Activated CD8-positive, alpha-beta memory T cell treated with anti-CD3 and anti-CD28 coated beads, Interleukin-2, amount 10 ng/mL, durations not matched to agents 7 days and 5 days (primary cell): ENCODE measurements at places on chromosomes 12 and 14. TPM values are rescaled to one million over a fixed set of nuclear protein-coding genes. Genes with fewer than 3 reads are reported as not detected.

Gene SLC8A3
- not detected for total RNA-seq

Gene ALDH2
- 0.73 TPM for total RNA-seq

Gene GYS2
- total RNA-seq = not detected

Gene CD27
- 44.9 TPM for total RNA-seq

Gene GRIP1
- 1.9 TPM for total RNA-seq

Gene GPRC5D
- total RNA-seq = not detected

Gene MUCL1
- total RNA-seq = not detected

- no peak for DNase-seq
These were observed 46.1 kb upstream of the OTOGL start for GRCh38 chr12:80053051-80053790.

GRCh38 chr12:96419576-96420276 lies 19.5 kb upstream of the CDK17 start:
- no peak for DNase-seq

DNA sequence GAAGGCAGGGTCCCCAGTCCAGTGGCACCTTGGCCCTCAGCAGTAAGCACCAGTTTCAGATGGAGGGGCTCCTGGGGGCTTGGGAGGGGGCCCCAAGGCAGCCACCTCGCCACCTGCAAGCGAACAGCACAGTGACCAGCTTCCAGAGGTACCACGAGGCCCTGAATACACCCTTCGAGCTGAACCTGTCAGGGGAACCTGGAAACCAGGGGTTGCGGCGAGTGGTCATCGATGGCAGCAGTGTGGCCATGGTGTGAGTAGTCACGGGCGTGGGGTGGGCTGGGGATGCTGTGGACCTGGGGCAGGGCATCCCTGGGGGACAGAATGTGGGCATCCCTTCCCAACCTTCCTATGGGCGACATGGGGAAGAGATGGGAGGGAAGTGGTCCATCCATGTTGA lies 11.2 kb downstream of the NYNRIN start:
- no peak for DNase-seq

DNA sequence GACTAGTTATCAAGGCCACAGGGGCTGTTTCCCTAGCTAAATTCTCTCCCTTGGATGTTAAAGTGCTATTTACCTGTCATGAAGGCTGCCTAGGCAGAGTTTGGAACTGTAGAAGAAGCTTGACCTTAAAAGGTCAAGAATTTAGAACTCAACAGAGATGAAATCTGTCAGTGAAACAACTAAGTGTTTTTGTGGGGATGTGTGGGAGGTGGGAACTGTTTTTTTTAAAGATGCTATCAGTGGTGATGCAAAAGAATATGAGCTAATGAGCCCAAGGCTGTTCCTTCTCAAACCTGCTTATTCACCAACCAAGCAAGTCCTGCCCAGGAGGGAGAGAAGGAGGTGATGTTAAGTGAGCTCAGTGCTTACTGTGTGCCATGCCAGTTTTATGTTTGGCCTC lies 40.8 kb upstream of the POC1B start:
- DNase-seq = no peak

DNA sequence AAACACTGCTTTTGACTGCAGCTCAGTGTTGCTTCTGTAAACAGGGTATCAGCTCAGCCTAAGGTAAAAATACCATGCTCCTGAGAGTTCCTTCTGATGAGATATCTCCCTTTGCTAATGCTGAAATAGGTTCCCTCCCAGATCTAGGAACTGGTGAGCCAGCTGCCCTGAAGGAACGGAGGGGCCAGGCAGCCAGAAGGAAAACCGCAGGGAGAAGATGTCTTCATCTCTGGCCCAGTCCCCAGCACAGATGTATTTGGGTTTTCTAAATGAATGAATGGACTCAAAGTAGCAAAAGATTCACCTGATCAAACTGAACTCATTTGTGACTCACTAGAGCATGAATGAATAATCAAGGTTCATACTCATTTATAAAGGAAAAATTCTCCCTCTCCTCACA lies 247.8 kb downstream of the MSRB3 start:
- DNase-seq = no peak

DNA sequence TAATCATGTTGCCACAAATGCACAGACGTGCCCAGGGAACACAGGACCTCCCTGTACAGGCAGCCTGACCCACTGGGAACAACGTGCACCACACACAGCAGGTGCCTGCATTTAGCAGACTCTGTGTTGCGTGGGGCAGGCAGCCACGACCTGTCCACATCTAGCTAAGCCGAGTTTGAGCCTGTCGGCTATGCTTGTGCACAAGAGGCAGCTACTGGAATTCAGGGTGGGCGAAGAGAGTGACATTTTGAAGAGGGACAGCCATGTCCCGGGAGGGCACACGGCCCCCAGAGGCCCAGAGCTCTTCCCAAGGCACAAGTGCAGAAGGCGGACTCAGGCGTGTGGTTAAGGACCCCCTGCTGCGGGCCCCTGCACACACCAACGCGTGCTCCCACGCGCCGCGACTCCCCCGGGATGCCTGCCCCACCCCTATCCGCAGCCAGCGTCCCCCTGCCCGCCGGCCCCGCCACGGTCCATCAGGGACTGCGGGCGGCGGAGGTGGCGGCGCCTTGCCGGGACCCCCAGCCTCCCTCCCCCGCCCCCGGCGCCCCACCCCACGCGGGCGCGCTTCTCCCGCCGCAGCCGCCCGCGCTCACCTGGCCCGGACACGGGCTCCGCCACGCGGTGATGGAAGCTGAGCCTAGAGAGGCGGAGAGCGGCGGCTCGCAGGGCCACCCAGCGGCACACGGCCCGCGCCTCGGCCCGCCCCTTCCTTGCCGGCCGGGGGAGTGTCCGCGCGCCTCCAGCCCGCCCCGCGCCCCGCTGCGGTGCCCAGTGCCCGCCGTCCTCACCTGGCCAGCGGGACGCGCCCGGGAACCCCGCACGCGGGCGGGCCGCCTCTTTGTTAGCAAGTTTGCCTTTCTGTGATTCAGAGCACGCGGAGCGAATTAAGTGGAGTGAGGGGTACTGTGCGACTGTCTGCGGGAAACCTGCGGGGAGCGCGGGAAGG lies 125.3 kb upstream of the PRMT8 start:
- no peak for DNase-seq

DNA sequence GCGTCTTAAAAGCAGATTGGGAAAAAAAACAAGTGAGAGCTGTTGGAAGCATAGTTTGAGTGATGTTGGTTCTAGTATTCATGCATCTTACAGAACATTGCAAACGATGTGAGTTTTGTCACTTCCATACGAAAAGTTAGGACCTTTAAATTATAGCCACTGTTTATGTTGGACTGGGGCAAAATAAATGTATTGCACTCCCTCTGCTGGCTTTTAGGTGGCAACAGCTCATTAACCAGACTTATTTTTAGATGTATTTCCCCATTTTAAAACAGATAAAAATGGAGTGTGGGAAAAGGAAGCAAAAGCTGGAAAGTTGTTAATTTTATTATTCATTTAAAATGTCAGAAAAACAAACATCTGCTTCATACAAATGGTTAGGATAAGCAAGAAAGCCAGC lies 111.9 kb downstream of the LGR5 start:
- no peak for DNase-seq

DNA sequence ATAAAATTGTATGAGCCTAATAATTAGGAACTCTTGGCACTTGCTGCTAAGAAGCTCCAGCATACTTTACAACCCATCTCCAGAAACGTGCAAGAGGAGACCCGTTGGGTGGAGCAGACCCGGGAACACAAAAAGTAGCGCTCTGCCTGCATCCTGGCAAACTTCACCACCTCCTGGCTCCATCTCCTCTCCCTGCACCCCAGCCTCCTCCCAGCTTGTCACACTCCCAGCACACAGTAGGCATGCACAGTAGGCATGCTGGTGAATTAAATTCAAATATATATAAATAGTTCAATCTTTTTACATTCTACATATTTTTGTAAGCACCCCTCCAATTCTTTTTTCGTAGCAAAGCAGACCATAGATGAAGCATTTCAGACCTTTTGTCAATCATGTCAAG lies 1.2 kb downstream of the VSIG10 start:
- no peak for DNase-seq

DNA sequence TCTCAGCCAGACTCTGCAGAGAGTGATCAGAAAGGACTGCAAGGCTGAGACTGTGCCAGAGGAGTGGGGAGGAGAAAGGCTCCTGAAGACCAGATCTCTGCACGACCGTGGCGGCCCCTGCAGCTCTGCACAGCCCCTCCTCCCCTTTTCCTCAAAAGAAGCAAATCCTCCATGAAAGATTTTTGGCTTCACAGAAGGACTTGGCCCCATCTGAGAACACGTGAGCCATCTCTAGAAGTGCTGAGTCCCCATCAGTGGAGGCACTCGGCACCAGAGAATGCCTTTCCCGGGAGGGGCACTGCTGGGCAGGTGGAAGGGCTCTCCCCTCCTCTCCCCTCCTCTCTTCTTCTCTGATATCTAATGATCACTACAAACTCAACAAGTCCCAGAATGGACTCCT lies 6.8 kb downstream of the FIGNL2 start:
- no peak for DNase-seq

- no peak for DNase-seq
These were observed 65.1 kb upstream of the DYNC1H1 start for GRCh38 chr14:101899263-101899662.

DNA sequence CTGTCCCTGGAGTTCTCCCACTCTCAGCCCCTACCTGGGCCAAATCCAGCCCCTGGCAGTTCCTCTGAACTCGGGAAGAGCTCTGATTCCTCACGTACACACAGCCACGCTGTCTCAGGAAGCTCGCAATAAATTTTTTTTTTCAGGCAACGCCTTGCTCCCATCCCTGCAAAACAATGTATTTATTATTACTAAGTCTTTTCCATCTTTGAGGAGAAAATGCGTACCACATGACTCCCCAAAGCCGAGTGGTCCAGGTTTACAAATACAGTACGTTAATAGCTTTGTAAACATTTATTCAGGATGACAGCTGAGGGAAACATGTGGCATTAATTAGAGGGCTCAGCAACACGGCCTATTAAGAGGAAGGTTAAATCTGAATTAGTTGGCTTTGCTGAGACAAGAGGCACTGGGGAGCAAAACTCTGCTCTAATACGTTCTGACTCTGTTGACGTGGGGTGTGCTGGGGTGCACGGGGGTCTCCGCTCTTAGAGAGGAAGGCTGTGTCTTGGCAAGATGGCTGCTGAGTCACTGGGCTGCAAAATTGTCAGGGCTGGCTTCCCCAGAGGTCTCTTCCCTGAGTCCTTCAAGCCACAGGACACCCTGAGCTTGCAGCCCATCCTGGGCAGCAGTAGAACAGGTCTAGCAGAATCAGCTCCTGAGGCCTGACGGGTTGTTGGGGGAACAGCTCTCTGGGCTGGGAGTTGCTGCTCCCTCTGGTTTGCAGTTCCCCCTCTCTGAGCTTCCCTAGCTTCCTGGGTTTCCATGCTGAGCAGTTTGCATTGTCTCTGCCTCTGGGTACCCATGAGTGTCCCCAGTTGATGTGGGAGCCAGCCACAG lies 185.2 kb upstream of the TBX3 start:
- no peak for DNase-seq

DNA sequence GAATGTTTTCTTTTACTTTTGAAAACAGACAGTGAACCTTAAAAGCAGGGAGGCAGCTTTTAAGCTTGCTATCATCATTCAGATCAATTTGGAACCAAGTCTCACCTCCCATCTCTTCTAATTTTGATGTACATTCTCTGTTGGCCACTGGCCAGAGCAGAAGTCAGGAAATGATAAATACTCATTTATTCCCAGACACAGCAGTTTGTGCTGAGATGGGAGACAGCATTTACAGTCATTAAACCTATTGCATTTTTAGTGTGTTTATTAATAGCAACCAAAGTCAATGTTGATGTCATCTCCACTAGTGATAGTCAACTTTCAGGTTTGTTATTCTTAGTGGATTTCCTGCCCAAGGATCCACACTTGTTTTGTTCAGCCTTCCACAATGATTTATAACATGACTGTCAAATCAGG lies 320.0 kb upstream of the ATP2B1 start:
- DNase-seq = no peak

DNA sequence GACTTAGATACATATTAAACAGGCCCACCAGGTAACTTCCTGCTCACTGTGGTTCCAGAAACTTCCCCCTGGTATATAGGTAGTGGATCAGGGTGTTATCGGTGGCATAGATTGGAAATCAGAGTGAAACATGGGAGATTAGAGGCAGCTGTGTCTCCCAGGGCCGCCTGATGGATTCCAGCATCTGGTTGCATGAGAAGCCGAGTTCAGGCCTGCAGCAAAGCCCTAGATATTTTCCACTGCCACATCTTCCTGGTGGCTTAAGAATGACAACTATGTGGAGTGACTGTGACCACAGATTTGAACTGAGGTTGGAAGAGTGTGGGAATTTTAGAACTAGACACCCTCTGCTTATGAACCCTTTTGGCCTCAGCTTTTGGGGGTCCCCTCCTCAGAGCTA lies 184.8 kb upstream of the NTF3 start:
- DNase-seq = no peak

DNA sequence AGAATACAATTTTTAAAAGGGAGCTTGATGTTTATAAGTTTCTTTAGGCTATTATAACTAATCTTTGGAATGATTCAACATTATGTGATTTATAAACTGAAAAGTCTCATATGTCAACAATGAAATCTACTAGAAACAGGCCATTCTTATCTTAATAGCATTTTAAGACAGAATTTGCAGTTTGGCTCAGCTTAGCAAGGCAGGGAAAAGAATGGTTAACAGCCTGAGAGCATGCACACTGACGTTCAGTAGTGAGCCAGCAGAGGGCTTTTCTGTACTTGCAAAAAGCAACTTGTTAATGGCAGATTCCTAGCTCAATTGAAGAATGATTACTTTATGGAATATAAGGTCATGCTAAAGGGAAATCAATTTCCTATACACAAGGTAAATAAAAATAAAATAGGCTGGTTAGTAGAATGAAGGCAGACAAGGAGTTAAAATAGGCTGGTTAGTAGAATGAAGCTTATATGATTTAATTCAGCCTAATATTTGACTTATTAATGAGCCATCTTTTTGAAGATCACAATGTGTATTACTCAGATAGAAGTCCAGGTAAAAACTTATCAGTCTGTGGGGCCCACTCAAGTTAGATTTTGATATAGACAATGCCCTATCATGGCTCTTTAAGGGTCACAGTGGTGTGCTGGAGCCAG lies 95.9 kb downstream of the OTOGL start:
- no peak for DNase-seq

- no peak for DNase-seq
These were observed 16.4 kb upstream of the ARID4A start for GRCh38 chr14:58281969-58282368.

- no peak for DNase-seq
These were observed 81.0 kb upstream of the CCDC196 start for GRCh38 chr14:66405158-66405557.
